ENCODE measurements at places on chromosomes 3 and 15.

- no peak for DNase-seq
Measured at GRCh38 chr3:170599091-170599490, 13.2 kb upstream of the SLC7A14 start.

DNA sequence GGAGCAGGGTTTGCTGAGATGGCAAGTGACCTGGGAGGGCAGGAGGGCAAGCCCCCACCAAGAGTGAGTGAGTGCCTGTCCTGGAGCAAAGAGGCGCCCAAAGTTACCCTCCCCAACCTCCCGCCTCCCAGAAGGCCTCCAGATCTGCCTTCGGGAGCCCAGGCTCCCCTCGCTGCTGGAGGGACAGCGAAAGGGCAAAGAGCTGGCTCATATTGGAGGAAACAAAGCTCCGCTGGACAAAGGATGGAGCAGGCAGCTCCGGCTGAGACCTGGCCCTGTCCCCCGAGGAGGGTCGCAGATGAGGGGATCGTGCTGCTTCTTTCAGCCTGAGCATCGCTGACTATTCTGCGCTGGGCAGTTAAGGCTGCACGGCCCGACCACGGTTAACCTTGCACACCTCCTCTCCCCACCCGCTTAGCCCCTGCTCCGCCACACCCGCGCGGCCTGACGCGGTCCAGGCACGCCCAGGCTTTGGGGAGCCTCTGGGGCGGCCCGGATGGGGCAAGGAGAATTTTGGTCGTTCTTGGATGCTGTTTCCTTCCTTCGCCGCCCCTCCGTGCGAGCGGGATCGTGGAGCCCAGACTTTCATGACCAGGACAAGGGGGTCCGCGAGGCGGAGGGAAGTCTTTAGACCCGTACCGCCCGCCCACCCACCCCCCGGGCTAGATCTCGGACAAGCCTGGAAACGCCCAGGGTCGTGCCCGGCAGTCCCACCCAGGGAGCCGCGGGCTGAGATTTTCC lies 651 bp downstream of the PLCD1 start:
- DNase-seq = no peak

DNA sequence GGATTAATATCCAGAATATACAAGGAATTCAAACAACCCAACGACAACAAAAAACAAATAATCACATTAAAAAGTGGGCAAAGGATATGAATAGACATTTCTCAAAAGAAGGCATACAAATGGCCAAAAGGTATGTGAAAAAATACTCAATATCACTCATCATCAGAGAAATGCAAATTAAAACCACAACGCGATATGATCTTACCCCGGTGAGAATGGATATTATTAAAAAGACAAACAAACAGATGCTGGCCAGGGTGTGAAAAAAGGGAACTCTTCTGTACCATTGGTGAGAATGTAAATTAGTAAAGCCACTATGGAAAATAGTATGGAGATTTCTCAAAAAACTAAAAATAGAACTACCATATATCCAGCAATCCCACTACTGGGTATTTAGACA lies 43.5 kb upstream of the MEF2A start:
- no peak for DNase-seq

DNA sequence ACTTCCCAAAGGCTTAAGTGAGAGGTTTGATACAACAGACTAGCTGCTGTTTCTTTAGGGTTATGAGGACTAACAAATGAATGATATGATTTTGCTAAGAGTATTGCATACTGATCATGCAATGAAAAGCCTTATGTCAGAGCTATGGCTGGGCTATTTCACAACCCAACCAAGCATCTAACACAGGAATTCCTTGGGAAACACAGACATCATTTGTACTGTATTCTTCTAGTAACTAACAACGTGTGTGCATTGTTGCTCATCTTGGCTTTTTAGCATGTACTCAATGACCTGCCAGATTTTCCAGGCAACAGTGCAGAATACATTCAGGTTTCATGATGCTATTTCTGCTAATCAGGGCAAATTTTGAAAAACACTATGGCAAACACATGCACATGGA lies 19.3 kb downstream of the PDZRN3 start:
- no peak for DNase-seq

- DNase-seq = no peak
Measured at GRCh38 chr15:62787401-62787800, 255.1 kb upstream of the TPM1 start.

DNA sequence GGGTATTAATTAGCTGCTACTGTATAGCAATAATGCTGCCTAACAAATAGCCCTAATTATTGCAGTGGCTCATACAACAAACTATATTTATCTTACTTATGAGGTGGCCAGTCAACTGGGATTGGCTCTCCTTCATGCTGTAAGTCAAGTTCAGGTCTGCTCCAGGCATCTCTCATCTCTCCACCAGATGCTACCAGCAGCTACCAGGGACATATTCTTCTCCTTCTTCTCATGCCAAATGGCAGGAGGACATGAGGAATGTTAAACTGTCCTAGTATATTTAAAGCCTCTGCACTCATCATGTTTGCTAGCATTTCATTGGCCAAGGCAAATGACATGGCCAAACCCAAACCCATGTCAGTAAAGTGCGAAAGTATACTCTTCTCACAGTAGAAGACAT lies 17.3 kb downstream of the SV2B start:
- DNase-seq = no peak

DNA sequence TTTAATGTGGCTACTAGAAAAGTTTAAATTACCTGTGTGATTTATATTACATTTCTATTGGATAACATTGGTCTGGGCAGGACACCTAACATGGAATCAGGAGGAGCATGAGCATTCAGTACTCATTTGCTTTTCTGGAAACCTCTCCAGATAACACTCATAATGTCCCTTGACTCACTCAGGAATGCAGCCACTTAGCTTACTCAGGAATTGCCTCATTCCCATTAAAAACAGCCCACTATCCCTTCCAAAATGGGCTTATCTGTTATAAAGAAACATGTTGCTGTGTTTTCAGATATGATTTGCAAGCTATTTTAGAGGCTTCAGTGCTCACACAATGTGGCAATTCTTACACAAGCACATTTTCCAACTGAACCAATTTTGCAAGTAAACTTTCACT lies 17.1 kb downstream of the GBE1 start:
- peak; percentile 88 for DNase-seq

DNA sequence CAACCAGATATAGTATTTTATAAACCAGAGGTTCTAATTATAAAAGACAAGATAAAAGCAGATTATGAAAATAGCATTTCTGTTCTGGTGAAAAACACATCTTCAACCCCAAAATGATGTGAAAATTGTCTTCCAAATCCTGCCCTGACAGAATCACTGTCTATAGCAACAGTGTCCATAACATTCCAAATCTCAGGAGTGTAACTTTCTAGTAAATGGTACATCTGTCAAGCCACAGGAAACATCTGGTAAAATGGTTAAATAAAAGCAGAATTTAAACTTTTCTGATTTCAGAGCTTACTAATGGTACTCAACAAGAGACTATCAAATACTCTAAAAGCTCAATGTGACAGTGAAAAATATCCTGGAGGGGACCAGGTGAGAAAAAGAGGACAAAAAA lies 60.5 kb downstream of the VGLL4 start:
- no peak for DNase-seq

DNA sequence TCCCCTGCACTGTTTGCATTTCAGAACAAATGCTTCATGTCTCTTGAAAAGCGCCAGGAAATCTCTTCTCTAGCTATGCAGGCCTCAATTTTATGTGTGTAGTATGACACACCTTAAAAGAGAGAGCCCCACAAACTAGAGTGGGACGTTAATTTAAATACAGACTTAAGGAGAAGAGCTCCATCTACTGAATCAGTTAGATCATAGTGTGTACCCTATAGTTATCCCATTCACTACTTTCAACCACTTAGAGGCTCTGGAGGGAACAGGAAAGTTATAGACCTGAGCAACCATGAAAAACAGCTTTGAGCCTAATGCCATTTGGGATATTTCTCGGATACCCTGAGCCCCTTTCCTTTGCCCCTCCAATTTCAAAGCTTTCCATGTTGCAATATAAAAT lies 153.7 kb downstream of the TIGIT start:
- no peak for DNase-seq

DNA sequence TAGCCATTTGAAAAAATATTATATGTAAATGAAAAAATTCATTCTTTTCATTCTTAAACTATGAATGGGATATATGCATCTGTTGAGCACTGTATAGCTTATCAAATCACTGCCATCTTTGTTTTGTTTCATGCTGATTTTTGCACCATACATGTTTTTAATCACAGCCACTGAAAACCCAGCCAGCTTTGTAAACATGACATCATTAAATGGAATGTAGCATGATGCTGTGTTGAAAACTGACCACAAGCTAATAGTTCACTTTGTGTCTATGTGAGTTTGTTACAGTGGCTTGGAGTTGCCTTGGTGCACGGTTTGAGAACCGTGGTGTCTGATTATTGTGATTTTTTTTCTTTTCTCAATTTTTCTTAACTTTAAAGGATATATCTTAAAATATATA lies 75.7 kb downstream of the GMPS start:
- peak; percentile 56 for DNase-seq

GRCh38 chr3:31979001-31979697 lies 1.9 kb downstream of the OSBPL10 start:
- DNase-seq = no peak

DNA sequence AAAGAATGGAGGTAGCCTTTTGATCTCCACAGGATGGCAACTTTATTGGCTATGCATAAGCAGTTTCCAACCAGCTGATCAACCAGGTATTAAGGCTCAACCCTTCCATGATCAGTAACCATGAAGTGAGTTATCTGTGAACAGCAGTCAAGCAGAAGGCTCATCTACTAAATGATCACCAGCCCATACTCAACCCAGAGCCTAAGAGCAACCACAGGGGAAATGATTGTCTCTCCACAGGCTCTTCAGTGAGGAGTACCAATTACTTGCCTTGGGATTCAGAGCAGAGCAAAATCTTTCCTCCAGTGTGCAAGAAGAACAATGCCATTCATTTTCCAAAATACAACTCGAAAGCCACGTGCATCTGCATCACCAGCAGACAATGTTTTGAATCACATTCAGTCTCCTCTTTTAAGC lies 754.8 kb downstream of the ROBO1 start:
- no peak for DNase-seq

GRCh38 chr3:3531476-3531875 lies 267.8 kb upstream of the LRRN1 start:
- DNase-seq = no peak

DNA sequence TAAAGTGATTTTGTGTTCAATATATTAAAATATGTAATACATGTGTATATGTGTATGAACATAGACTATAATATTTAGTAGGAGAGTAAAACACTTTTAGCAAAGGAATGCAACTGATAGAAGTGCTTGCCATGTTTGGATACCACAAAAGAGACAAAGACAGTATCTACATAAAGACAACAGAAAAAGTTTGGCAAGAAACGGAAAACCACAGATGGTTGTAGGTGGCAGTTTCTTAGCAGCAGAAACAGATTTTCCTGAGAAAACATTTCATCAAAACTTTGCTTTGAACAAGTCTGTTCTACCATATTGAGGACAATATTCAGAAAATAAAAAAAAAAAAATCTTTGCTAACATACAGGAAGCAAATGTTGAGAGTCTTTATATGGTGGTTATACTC lies 1560.4 kb upstream of the GBE1 start:
- no peak for DNase-seq

- no peak for DNase-seq
Measured at GRCh38 chr15:76996526-76997401, 1.8 kb downstream of the PSTPIP1 start.

DNA sequence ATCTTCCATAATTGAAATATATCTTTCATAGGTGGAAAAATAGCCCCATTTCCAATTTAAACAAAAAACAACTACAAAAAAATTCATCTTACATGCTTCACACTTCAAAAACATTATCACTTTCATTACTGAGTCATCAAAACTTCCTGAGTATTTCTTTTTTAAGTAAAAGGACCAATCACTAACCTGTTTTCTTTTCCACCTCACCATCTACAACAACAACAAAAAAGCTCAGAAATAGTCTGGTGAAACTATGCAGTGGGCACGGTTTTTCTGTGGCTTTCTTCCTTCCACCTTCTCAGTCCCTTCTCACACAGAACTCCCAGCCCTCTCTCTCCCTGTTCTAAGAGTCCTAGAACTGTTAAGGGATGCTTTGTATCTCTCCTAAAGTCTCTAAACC lies 20.3 kb upstream of the TNIK start:
- DNase-seq = no peak

GRCh38 chr3:109257269-109257668 lies 59.0 kb downstream of the DPPA2 start:
- no peak for DNase-seq

- DNase-seq = no peak
Measured at GRCh38 chr3:16101295-16102186, 72.9 kb upstream of the GALNT15 start.

GRCh38 chr3:69521286-69521685 lies 135.4 kb upstream of the FRMD4B start:
- no peak for DNase-seq

DNA sequence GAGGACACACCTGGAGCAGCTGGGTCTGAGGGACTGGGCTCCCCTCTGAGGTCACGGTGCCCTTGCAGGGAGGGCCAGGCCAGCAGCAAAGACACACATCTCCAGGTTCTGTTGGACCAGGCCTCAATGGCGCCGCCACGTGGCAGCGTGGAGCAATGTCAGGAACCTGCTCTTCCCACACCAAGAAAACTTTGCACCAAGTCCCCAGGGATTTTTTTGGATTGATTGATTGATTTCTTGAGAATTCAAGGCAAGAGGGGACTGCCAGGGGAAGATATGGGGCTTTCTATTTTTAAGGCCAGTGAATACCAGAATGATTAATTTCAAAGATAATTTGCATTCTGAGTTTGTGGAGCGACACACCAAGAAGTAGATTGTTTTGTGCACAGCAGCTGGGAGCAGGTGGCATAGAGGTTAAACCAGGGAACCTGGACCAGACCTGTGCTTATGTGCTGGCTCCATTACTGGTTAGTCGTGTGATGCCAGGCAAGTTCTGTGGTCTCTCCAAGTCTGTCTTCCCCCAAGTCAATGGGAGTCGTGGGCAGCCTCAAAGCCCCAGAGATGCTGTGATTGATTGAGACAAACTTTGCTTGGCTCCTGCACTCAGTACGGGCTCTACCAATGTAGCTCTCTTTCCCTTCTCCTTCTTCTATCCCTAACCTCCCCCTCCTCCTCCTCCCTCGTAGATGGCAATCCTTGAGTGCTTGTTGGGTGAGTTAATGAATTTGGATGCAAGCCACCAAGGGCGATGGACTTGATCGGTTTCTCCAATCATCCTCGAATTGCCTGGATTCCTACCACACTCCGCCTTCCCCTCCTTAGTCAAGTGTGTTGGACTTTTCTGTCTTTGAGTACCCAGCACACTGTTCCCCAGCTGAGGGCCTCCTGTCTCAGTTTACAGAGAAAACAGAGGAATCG lies 96.2 kb upstream of the TRPM1 start:
- DNase-seq = no peak

All from HS-27A (cell line).